ENCODE measurements at places on chromosomes 4 and X.
A peak's percentile ranks its signal among the peaks of the same experiment; 100 is the strongest.

DNA sequence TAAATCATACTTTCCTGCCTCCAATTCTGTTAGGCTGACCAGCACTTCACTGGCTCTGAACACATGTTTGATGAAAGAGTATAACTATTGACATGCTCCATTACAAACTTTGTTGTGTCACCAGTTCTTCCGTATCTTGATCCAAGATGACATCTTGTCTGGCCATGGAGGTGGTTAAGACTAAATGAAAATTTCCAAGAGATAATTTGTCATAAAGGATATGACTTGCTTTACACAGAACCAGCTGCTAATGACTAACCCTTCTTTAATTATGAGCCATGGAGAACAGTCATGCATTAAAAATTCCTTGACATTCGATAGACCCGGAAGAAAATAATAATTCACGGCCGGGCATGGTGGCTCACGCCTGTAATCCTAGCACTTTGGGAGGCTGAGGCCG, 17.7 kb upstream of the N4BP2 start:
- no peaks in the 10 kb centered on the region for H3K36me3 ChIP-seq
- H3K27me3 ChIP-seq = no peaks in the 10 kb centered on the region
- DNase-seq = no peak
- no peak overlapping the region for H3K27ac ChIP-seq
- H3K4me3 ChIP-seq = no peak overlapping the region
- no peaks in the 10 kb centered on the region for H3K4me1 ChIP-seq

- DNase-seq = no peak
- no peak overlapping the region for H3K27ac ChIP-seq
- H3K4me3 ChIP-seq = no peak overlapping the region
- H3K4me1 ChIP-seq = no peaks in the 10 kb centered on the region
Measured at GRCh38 chr4:107468812-107469211, 251.2 kb downstream of the PAPSS1 start.

DNA sequence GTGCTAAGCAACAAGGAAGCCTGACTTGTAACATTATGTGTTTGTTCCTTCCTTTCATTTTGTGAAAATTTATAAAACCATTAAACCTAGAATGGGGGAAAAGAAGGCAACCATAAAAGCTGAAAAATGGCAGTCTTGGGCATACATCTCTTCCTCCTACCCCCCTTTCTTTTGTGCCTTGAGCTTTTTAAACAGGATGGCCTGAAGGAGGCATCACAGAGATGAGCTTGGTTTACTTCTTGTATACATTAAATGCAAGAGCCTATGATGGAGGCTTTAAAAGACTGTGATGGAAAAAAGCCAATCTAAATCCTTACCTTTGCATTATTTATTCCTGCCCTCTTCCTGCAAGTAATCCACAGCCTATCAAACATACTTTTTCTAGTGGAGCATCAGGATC, 36.2 kb upstream of the ADH7 start:
- H3K4me1 ChIP-seq = no peaks in the 10 kb centered on the region
- no peak overlapping the region for H3K4me3 ChIP-seq
- H3K27me3 ChIP-seq = peaks cover 8% of the 10 kb centered on the region
- DNase-seq = no peak

DNA sequence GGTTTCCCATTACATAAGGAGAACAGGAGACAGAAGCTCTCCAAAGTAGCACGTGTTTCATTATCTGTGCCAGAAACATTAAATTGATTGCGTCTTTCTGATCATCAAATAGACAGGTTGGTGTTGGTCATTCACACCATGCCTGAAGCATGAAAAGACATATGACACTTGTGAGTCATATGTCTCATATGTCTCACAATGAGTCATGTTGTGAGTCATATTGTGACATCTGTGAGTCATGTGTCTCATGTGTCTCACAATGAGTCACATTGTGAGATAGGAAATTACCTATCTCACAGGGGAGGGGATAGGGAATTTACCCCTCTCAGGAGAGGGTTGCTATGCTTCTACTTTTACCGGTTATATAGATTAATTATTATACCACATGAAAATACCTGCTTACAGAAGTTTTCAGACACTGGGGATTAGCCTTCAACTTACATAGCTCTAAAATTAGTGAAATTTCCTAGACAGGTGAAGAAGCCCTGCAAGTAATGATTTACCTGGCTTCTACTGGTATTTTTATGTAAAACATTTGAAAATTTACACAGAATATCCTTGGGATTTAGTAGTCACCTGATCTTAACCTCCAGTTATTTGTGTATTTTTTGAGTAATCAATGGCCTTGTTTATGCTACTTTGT, 80.8 kb downstream of the NPFFR2 start:
- no peaks in the 10 kb centered on the region for H3K36me3 ChIP-seq
- no peak overlapping the region for H3K4me3 ChIP-seq
- DNase-seq = peak; percentile 26
- no peaks in the 10 kb centered on the region for H3K27me3 ChIP-seq

GRCh38 chr4:87559090-87559837, 30.1 kb upstream of the SPARCL1 start:
- H3K4me1 ChIP-seq = peaks cover 37% of the 10 kb centered on the region
- H3K27ac ChIP-seq = peak overlapping the region; percentile 68
- peak; percentile 85 for DNase-seq
- H3K4me3 ChIP-seq = no peak overlapping the region
- no peaks in the 10 kb centered on the region for H3K27me3 ChIP-seq

- H3K27me3 ChIP-seq = no peaks in the 10 kb centered on the region
- H3K4me1 ChIP-seq = peaks cover 3% of the 10 kb centered on the region
- H3K36me3 ChIP-seq = peaks cover 40% of the 10 kb centered on the region
- no peak for DNase-seq
- H3K27ac ChIP-seq = no peak overlapping the region
Measured at GRCh38 chrX:47180346-47180745, 13.3 kb upstream of the UBA1 start.

GRCh38 chrX:38260231-38260630, 39.6 kb upstream of the SRPX start:
- no peaks in the 10 kb centered on the region for H3K4me1 ChIP-seq
- DNase-seq = no peak
- H3K4me3 ChIP-seq = no peak overlapping the region
- no peaks in the 10 kb centered on the region for H3K36me3 ChIP-seq
- H3K27ac ChIP-seq = no peak overlapping the region
- no peaks in the 10 kb centered on the region for H3K27me3 ChIP-seq

DNA sequence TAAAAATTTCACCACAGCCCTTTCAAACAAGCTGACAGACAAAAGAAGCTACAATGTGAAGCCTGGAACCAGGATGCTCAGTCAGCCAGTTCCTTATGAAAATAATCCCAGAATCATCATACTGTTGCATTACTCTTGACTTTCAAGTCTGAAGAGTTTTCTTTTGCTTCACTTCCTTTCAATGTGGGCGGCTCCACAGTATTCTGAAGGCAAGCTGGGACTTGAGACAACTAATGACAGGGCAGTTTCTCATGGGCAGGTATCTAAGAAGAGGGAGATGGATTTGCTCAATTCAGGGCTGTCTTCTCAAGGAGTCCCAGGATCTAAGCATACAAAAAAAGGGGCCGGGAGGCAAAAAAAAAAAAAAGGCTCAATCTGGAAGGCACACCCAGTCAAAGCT, 173.4 kb downstream of the PAPSS1 start:
- H3K36me3 ChIP-seq = no peaks in the 10 kb centered on the region
- H3K4me1 ChIP-seq = peaks cover 7% of the 10 kb centered on the region
- no peak for DNase-seq
- H3K4me3 ChIP-seq = no peak overlapping the region
- no peak overlapping the region for H3K27ac ChIP-seq
- H3K27me3 ChIP-seq = peaks cover 3% of the 10 kb centered on the region

DNA sequence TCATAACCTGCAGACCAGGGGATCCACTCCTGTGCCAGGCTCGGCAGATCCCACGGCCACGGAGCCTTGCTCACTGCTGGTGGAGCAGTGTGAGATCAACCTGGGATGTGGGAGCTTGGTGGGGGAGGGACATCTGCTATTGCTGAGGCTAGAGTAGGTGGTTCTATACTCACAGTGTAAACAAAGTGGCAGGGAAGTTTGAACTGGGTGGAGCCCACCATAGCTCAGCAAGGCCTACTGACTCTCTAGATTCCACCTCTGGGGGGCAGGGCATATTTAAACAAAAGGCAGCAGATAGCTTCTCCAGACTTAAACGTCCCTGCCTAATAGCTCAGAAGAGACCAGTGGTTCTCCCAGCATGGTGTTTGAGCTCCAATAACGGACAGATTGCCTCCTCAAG, 54.7 kb upstream of the EPHA5 start:
- H3K27ac ChIP-seq = no peak overlapping the region
- no peak overlapping the region for H3K4me3 ChIP-seq
- DNase-seq = no peak

GRCh38 chr4:95317085-95317793, 231.5 kb downstream of the UNC5C start:
- DNase-seq = no peak
- H3K4me1 ChIP-seq = no peaks in the 10 kb centered on the region
- H3K36me3 ChIP-seq = no peaks in the 10 kb centered on the region
- H3K27ac ChIP-seq = no peak overlapping the region
- H3K27me3 ChIP-seq = no peaks in the 10 kb centered on the region

DNA sequence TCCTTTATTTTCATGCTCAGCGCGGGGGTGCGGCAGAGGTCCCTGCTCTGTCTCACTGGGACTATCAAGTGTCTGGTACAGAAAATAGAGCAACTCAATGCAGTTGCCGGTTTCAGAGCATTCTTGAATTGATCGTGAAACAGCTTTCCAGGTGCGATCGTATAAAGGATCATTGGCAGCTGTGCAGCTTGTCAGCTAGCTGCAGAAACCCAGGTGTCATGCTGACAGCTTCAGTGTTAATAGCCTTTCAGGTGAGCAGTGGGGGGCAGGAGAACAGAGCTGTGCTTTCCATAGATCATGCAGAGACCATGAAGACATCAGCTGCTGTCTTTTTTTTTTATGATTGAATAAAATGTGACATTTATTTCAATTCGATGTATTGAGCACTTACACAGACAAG, 583.9 kb downstream of the NLGN4X start:
- H3K4me1 ChIP-seq = no peaks in the 10 kb centered on the region
- DNase-seq = no peak
- H3K36me3 ChIP-seq = no peaks in the 10 kb centered on the region
- no peaks in the 10 kb centered on the region for H3K27me3 ChIP-seq
- no peak overlapping the region for H3K27ac ChIP-seq

- DNase-seq = no peak
- H3K4me1 ChIP-seq = peaks cover 6% of the 10 kb centered on the region
- no peak overlapping the region for H3K27ac ChIP-seq
- H3K4me3 ChIP-seq = no peak overlapping the region
Measured at GRCh38 chr4:148239494-148239985, 202.7 kb downstream of the NR3C2 start.

DNA sequence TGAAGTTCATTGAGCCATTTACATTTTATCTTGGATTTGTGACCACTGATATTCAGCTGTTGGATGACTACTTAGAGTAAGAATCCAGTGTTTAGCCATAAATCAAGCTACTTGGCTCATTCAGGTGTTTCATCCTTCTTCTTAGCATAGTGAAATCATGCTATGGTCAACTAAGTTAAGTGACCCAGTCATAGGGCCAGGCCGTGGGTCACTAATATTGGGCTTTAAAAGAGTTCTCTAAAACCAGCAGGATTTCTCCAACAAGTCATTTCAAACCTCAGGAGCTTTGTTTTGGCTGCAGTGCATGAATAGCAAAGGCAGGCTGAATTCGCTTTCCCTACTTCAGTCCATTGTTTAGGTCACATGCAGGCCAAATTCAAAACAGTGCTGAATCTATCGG, 181.0 kb downstream of the MAML3 start:
- H3K27me3 ChIP-seq = no peaks in the 10 kb centered on the region
- no peak overlapping the region for H3K4me3 ChIP-seq
- peaks cover 45% of the 10 kb centered on the region for H3K4me1 ChIP-seq
- H3K36me3 ChIP-seq = peaks cover 4% of the 10 kb centered on the region

DNA sequence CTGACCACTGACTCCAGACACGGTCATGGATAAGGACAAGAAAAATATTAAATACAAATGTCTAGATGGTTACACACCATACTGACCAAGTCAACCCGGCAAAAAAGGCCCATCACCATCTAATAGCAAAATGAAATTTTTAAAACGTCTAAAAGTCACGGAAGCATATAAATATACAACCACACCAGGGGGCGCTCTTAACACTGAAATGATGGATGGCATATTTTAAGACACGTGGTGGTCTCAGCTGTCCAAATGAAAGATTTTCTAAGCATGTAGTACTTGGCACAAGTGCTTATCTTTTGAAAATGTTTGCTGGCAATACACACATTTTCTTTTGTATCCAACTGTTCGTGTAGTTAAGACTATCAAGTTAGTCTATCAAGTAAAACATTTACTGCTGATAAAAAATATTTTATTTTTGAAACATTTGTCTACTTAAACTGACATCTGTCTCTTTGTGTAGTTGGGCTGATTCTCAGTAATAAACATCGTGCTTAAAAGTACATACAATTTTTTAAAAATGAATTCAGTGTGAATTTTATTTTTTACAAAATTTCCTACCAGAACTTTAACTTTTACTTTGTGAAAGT, 64.6 kb downstream of the COX7B2 start:
- H3K27me3 ChIP-seq = no peaks in the 10 kb centered on the region
- no peaks in the 10 kb centered on the region for H3K36me3 ChIP-seq
- H3K4me3 ChIP-seq = no peak overlapping the region
- H3K4me1 ChIP-seq = no peaks in the 10 kb centered on the region
- H3K27ac ChIP-seq = no peak overlapping the region
- DNase-seq = peak; percentile 70

GRCh38 chrX:43560247-43560946, 95.7 kb upstream of the MAOA start:
- H3K27me3 ChIP-seq = no peaks in the 10 kb centered on the region
- no peaks in the 10 kb centered on the region for H3K4me1 ChIP-seq
- no peak overlapping the region for H3K4me3 ChIP-seq

DNA sequence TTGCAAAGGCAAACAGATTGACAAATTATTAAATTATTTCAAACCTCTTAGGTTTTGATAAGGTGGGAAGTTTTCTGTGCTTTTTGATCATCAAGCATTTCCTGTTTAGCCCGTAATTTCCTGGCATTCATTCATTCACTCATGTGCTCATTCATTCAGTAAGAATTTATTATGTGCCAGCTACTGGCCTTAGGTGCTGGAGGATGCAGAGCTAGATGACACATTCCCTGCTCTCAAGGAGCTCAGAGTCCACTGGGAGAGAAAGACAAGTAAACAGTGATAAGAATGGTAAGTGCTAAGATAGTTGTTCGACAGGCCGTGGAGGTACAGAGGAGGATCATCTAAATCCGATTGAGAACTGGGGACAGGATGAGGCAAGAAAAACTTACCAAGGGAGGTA, 153.0 kb downstream of the DCTD start:
- no peak overlapping the region for H3K27ac ChIP-seq
- no peaks in the 10 kb centered on the region for H3K36me3 ChIP-seq
- H3K4me3 ChIP-seq = no peak overlapping the region
- H3K27me3 ChIP-seq = peaks cover 2% of the 10 kb centered on the region

DNA sequence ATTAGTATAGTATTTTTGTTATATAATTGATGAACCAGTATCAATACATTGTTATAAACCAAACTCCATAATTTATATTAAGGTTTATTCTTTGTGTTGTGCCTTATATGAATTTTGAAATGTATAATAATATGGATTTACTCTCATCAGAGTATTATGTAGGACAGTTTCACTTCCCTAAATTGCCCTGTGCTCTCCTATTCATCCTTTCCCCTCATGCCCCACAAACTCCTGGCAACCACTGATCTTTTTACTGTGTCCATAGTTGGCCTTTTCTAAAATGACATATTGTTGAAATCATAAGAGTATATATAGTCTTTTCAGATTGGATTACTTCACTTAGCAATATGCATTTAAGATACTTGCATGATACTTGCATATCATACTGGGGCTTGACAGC, 958.1 kb upstream of the GRID2 start:
- no peaks in the 10 kb centered on the region for H3K27me3 ChIP-seq
- H3K4me3 ChIP-seq = no peak overlapping the region
- no peak for DNase-seq
- H3K27ac ChIP-seq = no peak overlapping the region
- H3K36me3 ChIP-seq = no peaks in the 10 kb centered on the region
